Stimulated activated CD4-positive, alpha-beta T cell treated with anti-CD3 and anti-CD28 coated beads, Interleukin-1b, Interleukin-23, amount 100 ng/mL, for 1 hour (primary cell): ENCODE measurements at places on chromosomes 4 and X.

DNA sequence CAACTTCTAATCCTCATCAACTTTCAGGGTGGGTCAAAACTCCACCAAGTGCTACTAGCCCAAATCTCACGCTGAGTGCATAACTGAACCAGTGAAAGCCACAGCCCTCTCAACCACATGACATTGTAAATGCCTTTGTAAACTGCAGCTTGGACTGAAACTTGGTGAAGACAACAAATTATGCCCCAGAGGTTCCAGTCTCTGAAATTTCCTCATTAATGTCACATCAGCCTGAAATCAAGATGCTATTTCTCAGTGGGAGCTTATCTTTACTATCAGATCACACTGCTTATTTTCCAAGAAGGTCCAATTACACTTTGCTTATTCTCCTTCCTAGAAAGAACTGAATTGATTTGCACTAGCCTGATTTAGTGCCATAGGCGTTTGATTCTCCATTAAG, 46.6 kb downstream of the SOWAHB start:
- DNase-seq: no peak

DNA sequence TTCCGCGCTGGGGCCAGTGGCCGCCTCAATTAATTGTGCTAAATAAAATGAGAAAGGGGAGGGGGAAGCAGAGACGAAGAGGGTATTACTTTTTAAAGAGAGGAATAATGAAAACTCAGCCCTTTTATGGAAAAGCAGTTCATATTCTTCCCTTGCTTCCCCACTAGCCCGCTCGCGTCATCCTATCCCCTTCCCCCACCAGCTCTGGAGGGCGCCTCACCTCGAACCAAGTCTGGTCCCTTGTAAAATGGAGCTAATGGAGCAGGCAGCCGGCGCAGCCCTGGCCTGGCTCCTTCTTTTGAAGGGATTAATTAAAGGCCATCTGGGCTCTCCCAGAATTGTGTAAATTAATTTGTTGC, 511 bp upstream of the NKX6-1 start:
- no peak for DNase-seq

- no peak for DNase-seq
These were observed 123.0 kb downstream of the ZNF827 start for GRCh38 chr4:145815626-145816025.

DNA sequence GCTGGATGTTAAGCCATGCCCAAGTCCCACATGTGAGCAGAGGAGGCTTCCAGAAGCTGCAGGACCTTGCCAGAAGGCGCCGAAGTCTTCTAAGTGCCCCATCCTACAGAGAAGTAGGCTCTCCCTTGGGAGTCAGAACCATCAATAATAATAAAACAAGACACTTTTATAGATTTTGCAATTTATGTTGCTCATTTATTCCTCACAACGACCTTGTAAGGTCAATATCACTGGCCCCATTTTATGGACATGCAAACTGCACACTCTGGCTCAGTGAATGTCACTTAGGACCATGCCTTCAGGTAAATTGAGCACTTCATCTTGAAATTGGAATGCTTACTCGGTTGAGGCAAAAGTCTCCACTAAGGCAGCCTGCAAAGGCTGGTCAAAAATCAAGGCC, 170.4 kb downstream of the BCOR start:
- no peak for DNase-seq

DNA sequence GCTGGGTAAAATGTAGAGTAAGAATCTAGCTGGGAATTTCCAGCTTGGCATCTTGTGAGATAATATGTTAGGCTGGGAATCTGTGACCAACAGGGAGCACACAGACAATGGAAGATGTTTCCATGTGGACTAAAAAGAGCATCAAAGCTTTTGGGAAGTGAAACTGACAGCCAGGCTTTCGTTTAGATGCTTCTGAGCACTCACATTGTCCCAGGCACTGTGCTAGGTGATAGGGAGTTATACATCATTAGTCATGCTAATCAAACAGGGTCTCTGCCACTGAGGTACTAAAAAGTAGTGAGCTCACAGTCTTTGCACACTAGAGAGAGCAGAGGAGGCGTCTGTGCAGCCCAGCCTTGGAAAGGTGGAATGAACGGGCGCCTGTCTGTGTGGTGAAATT, 101.9 kb upstream of the SCOC start:
- no peak for DNase-seq

DNA sequence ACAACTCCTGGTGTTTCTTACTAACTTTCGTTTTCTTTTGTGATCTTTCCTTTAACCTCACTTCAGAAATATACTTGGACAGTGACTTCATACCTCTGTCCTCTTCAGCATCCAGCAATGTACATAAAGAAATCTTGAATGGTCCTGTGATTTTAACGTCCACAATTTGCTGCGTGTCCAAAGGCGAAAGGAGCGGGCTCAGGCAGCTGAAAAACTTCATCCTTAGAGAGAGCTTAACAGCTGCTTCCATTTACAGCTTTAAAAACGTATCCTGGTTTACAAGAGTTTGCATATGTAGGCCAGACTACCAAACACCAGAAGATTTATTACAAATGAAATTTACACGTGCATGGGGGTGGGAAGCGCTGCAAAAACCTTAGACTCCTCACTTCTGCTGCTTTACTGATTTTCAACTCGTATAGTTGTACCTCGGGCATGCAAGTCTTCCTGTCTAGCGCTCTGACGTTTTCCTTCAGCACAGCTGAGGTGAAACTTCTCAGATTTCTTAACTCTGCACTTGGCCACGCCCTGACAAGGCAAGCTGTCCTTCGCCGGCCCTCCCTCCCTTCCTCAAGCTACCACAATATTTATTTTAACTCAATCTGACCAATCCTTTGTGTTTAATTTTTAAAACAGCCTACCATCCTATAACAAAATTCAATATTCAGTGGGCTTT, 406.4 kb downstream of the FAM47A start:
- DNase-seq: no peak
